ENCODE measurements at places on chromosomes 5 and 9.

- no peak for DNase-seq
These were observed 717.1 kb downstream of the SEMA5A start for GRCh38 chr5:8828596-8829322.

DNA sequence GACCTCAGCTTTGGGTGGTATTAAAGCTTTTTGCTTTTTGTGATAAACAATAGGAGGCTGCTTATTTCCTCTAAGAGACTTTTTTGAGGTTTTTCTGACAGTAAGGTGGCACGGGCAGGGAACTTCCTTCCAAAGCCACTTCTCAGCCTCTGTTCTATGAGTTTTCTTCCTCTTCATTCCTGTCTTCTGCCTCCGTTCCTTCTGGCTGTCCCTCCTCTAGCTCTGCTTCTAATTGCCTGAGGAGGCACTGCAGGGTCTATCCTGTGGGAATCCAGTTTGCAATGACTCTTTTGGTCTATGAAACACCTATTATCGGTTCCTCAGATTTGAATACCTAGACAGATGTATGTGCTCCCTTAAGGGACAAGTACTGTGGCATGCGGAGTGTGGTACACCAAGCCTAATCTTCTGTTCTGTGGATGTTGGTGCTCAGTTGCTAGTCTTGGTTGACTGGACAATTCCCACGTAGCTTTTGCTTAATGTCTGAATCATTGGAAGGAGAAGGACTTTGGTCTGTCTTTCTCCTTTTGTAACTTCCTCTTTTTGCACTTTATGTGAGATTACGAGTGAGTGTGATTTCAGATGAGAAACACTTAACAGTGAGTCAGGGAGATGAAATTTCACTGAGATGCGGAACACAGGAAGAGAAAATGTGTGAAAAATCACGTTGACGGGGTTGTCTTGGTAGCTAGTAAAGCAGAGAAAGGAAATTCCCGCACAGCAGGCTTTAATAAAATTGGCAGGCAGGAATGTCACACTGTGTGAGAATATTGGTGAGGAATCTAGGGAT, 305.2 kb downstream of the EFNA5 start:
- DNase-seq = no peak

DNA sequence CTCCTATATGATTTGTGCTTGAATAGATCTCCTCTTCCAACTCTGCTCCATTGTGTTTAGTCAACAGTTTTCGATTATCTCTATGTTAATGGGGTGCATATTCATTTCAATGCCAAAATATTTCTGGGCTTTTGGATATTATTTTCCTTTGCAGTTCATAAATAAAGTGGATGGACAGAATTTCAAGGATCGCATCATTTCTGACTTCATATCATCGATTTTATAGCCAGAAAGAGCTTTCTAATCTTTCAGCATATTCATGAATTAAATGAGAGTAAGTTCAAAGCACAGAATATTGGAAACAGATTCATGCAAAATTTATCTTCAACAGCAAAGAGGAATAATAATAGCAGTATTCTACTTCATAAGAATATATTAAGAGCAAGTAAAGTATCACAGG, 60.0 kb upstream of the MINAR2 start:
- no peak for DNase-seq

- DNase-seq = no peak
These were observed 1.8 kb downstream of the HRH2 start for GRCh38 chr5:175659546-175660253.

DNA sequence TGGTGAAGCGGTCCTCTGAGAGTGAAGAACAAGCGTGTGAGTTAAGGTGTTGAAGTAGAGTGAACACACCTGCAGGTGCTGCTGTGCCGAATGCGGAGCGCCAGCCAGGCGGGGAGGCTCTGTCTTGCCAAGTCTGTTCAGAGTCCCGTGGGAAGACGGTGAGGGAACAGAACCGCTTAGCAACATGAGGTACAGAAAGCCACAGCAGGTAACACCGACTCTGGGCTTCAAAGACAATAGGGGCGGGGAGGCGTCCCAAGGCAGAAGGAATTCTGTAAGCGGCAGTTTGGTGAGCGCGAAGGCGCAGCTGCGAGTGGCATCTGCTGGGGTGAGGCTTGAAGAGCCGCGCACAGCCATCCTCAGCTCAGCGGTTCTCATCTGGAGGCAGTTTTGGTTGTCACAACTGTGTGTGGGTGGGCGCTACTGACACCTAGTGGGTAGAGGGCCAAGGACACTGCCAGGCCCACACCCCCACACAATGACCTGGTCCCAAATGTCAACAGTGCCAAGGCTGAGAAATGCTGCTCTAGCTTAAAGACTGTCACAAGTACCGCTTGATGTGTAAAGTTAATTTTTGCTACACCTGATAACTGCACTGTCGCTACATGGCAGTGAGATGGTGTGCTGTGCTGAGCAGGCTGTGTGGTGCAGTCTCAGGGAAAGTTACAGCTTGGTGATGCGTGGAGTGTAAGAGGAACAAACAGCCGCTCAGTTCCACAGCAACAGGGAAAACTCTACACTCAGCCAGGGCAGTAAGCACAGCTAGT, 67.4 kb upstream of the TBC1D9B start:
- no peak for DNase-seq

DNA sequence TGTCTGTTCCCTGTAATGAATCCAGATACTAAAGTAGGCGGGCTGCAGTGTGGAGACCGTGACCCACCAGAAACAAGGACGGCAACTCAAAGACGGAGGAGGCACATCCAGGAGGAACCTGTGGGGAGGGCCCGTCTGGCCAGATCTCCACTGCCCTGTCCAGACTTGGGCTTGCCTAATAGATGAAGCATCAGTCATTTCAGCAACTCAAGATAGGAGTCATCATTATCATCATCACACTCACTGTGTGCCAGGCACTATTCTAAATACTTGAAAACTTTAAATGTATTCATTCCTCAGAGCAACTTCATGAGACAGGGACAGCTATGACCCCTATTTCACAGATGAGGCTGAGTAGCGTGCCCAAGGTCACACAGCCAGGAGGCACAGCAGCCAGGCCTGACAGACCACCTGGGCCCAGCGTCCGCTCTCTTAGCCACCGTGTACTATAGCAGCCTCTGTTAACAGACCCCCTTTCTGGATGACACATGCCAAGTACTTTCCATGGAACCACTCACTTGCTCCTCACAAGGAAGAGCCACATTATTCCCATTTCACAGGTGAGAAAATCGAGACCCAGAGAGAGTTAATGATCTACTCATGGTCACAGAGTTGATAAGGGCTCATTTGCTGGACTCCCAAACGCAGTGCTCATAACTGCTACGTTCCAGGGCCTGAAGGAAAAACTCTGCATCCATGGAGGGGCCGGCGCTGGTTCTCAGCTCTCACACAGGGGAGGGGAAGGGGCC, 4.9 kb upstream of the IL4 start:
- DNase-seq = no peak

DNA sequence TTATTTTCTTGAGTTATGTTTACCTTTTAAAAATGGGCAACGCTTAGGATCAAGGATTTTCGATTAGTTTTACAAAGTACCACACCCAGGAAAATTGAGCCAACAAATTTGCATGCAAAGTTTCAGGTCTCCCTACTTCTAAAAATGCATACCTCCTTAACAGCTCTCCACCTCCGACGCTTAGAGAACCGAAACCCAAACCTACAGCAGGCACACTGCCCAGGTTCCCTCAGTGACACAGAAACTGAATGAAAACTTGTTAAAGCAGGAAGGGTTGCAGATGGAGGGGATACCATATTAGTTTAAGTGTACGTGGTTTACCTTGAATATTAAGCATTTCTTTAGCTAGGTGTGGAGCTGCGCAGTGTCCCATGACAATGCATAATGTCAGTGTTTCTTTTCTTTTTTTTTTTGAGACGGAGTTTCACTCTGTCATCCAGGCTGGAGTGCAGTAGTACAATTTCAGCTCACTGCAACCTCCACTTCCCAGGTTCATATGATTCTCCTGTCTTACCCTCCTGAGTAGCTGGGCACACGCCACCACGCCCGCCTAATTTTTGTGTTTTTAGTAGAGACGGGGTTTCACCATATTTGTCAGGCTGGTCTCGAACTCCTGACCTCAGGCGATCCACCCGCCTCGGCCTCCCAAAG, 1.6 kb upstream of the SUB1 start:
- DNase-seq = no peak

DNA sequence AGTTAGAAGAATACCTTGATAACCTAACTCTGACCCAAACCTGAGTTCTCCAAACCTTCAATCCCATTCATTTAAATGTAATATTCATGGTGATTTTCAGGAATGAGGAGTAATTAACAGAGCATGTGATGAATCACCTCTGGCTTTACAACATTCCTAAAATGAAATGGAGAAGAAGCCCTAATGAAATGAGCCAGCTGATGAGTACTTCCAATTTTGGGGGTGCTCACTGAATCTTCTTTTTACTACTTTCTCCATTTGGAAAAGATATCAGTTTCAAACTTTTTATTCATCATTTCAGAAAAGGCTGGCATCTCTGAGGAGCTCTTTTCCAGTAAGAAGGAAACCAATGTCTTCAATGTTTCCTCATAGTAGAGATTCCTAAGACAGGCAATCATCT, 2.9 kb upstream of the SPINK5 start:
- no peak for DNase-seq

DNA sequence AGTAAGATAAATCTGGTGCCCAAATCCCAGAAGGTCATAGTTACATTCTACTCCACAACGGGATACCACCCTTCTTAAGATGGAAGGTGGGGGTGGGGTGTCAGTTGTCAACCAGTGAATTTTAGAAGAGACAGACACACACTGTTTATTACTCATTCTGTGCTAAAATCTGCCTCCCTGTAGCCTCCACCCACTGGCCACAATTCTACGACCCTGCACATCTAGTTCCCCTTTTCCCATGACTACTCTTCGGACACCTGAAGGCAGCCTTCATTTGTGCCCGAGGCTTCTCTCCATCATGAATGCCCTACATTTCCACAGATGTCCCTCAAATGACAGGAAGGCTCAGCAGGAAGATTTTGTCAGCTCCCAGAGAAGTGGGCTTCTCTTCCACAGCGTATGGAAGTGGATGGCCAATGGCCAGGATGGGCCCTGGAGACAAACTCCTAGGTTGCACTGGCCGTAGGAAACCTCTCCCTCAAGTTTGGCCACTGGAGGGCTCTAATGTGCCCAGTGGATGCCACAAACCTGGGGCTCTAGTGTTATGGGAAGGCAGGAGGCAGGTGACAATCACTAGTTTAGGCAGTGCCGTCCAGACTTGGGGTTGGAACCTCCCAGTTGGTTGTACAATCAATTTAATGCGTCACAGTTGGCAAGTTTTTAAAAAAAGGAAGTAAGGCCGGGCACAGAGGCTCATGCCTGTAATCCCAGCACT, 46.6 kb downstream of the PTPN3 start:
- DNase-seq = no peak

GRCh38 chr9:98808411-98808815, 943 bp downstream of the GALNT12 start:
- DNase-seq = no peak

- DNase-seq = no peak
These were observed 219.4 kb downstream of the MSX2 start for GRCh38 chr5:174943785-174944184.

DNA sequence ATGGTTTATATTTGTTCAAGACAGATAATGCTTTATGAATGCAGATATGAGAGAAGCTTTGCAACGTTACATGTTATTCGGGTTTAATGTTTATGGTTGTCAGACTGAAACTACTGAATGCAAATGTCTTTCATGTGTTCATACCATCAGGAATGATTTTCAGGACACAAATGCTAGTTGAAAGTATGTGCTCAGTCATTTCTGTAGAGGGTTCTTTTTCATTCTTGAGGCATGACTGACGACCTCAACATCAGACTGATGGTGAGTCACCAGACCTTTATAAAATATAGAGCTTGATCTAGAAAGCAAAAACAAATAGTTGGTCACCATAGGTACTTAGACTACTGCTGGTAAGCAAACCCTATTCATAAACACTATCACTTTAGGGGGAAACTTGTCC, 287.3 kb upstream of the NUDT12 start:
- DNase-seq = no peak

DNA sequence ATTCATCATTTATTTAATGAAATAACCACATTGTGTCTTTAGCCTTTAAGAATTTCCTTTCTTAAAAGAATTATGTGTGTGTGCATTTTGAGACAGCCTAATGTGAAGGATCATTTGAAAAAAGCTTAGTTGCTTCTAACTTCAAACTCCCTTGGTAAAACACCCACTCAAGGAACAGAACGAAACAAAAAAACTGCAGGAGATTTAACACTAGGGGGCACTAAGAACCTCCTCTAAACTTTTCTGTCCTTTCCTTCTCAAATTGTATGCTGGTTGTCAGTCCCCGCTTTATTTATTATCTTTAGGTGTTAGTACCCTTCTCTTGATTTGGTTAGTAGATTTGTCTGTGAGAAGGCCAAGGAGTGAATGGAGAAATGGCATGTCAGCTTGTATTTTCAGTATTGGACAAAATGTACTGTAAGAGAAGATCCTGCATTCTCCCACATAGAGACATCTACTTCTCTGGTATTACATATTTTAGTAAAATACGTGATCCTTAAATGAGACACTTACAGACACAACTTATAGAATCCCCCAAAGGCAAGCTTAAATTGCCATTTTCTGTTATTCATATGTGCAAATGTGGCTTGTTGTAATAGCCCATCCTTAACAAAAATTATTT, 229.7 kb downstream of the MRPS30 start:
- peak; percentile 49 for DNase-seq
